ENCODE measurements at places on chromosomes 11 and 22. TPM values are rescaled to one million over a fixed set of nuclear protein-coding genes. Genes with fewer than 3 reads are reported as not detected.

- no peak for DNase-seq
Observed at GRCh38 chr22:37442537-37442936, 15.3 kb upstream of the ELFN2 start.

GRCh38 chr11:126703662-126704061 is 296.9 kb downstream of the KIRREL3 start:
- DNase-seq, result no peak

GRCh38 chr22:48513446-48513845 is 1314.2 kb downstream of the BRD1 start:
- no peak for DNase-seq

DNA sequence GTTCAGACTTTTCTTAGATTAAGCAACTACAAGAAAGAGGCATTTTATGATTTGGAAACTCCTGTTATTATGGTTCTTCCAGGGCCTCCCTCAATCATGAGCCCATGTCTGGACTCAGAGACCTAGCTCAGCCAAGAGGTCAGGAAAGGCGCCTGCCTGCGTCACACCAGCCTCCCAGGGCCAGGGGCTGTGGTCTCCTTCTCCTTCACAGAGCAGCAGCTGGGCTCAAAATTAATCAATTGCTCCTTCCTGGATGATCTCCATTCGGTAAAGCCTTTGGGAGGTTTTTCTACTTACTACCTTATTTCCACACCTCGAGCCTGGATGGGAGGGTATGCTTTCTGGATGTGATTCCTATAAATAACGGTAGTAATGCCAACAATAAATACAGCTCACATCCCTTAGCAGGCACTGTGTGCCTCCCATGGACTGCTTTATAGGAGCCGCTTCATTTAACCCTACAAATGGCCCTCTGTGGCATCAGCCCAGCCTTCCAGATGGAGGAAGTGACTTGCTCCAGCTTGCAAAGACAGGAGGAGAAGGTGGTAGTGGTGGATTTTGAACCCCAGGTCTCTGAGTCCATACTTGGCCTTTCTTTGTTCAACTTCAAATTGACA is 1445.6 kb downstream of the TBC1D22A start:
- DNase-seq, result no peak

- no peak for DNase-seq
Observed at GRCh38 chr22:33314316-33314715, 256.1 kb upstream of the SYN3 start.

GRCh38 chr11:83723999-83724398 is 437.8 kb upstream of the CCDC90B start:
- DNase-seq, result peak; percentile 23

DNA sequence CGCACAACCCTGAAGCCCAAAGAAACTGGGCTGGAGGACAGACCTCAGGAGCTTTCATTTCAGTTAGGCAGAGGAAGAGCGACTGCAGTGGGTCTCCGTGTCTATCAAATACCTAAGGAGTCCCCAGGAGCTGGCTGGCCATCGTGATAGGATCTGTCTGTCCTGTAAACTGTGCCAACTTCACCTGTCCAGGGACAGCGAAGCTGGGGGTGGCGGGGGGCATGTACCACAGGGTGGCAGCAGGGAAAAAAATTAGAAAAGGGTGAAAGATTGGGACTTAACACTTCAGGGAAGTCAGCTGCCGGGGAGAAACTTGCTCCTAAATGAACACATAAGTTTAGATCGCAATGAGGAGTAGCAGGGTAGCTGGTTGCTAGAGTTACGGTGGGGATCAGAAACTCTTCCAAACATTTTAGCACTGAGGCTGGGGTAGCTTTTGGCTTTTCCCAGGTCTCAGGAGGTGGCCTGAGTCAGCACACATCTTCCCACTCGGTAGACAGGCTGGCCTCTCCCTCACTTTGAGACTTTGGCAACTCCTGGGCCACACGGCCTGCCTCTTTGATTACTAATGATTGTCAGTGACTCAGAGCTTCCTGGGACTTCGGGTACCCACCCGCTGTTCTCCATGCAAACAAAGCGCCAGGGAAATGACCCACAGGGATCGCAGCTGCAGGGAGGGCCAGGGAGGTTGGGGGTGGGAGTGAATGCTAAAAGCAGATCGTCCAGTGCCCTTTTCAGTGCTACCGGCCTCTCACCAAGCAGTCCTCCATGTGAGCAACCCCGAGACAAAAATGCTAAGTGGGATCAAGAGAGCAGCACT is 2.9 kb upstream of the MTFP1 start:
- no peak for DNase-seq

- DNase-seq, result no peak
Observed at GRCh38 chr11:120525261-120526171, 14.0 kb downstream of the GRIK4 start.

GRCh38 chr22:35868938-35869337 is 151.3 kb downstream of the APOL5 start:
- no peak for DNase-seq

GRCh38 chr11:122494221-122494620 is 161.3 kb upstream of the UBASH3B start:
- no peak for DNase-seq

DNA sequence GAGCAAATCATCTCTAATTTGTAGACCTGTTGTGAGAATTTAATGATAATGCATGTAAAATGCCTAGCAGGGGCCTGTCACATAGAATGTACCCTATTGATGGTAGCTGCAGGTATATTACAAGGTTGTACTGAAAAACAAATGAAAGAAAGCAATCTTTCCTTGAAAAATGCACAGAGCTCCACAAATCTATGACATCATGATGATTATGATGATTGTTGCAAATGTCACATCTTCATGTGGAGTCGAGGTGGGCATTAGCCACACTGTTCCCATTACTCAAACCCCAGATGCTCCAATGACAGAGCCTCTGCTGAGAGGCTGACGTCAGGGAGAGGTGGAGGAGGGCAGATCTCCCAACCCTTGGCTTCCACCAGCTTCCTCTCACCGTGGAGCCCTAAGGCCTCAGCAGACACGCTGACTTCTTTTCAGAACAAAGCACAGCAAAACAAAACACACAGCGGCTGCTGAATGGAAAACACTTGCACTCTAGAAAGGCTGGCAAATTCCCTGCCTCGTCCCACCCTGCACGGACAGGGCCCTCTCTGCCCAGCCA is 298.3 kb downstream of the KIRREL3 start:
- DNase-seq, result no peak

DNA sequence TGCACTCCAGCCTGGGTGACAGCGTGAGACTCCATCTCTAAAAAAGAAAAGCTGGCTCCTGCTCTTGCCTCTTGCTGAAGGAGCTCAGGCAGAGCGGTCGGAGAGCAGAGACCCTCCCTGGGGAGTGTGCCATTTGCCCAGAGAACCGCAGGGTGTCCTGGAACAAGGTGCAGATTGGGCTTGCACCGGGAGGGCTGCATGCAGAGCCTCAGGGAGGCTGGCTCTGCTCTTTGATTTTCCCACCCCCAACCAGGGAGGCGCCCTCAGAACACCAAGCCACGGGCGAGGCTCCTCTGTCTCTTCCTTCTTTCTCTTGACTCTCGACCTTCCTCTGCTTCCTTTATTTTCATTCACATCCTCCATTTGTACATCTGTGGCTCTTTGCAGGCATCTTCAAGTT is 889.1 kb downstream of the OPCML start:
- DNase-seq, result no peak

DNA sequence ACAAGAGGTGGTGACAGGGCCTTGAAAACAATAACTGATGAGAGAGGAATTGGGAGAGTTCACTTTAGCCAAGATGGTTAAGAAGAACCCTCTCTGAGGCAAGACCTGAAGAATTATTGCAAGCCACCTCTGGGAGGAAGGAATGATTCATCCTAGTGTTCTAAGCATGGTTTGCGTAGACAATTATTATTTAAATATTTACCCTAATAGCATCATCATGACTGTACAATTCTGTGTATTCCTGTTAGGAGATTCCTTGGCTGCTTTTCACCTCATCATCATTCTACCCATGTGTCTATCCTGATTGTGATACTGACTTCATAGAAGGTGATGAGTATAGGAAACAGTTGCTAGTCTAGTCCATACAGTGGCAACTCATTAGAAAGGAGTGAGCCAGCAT is 264.4 kb downstream of the DDX10 start:
- DNase-seq, result no peak

- peak; percentile 68 for DNase-seq
Observed at GRCh38 chr11:112581747-112582146, 321.1 kb upstream of the PLET1 start.

DNA sequence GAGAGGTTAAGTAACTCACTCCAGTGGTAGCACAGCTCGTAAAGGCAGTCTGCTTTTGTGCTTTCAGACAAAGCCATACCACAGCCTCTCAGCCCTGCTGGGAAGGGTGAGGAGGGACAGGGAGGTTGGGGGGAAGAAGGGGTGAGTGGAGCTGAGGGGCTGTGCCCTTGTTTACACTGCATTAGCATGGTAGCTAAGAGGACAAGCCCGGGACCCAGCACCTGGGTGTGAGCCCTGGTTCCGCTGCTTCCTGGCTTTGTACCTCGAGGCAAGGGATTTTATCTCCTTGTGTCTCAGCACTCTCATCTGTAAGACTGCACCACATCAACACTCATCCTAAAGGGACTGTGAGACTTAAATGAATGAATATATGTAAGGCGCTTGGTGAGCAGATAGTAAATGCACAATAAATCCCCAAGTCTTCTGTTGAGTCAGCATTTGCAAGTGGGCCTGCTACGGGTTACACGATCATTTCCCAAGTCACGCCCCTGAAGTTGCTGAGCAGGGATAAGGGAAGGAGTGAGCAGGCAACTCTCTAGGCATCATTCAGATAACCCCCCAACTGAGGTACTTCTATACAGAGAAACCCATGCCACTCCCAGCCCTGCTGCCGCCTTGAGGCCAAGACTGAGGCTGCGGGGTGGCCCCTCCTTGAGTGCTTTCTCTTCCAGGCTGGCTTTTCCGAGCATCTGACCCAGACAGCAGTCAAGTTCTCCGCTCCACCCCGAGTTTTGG is 7.5 kb downstream of the RASD2 start:
- no peak for DNase-seq

GRCh38 chr11:109150581-109150980 is 271.4 kb upstream of the C11orf87 start:
- DNase-seq, result no peak

- DNase-seq, result no peak
Observed at GRCh38 chr11:90148900-90149299, 14.4 kb downstream of the NAALAD2 start.

GRCh38 chr22:24806663-24807001 is 621 bp downstream of the SGSM1 start:
- DNase-seq, result no peak

Gene OR52I2
- not detected for polyA plus RNA-seq

Gene GDPD4
- not detected for polyA plus RNA-seq

Gene LMO2
- not detected for polyA plus RNA-seq

Gene ME3
- not detected for polyA plus RNA-seq

Gene GUCY1A2
- not detected for polyA plus RNA-seq

Gene SLC22A8
- not detected for polyA plus RNA-seq

Gene MUC6
- polyA plus RNA-seq, result not detected
